ENCODE measurements at places on chromosomes 4 and X.

GRCh38 chr4:165813606-165814005, 59.4 kb upstream of the TLL1 start:
- DNase-seq, result no peak

DNA sequence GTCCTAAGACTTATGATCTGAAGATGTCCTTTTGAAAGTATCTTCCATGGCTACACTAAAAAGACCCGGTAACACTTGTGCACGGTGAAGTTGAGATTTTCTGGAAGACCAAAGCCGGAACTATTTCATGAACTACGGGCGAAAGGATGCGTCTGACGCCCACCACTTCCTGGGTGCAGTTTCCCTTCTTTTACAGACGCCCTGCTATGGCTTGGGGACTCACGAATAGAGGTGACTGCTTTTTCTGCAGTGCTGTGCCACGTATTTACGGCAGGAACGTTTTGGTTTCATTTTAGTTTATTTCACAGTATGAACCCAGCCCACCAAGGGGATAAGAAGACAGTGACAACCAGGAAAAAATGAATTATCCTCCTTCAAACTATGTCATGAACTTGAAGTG, 180.4 kb downstream of the AFAP1 start:
- no peak for DNase-seq

DNA sequence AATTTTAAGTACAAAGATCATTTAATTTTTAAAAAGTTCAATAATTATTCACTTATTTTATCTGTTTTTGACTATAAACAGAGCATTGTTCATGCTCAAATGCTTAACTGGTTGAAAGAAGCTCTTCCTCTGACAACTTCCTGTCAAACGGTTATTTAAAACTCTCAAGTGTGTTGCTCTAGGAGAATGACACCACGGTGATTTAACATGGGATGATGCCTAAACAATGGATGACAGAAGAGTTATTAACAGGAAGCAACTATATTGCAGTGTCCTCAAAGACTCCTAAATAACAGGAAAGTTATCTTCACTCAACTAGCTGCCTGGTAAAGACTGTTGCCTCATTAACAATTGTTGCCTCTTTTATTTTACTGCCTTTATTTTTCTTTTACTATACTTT, 509.6 kb downstream of the PACRGL start:
- no peak for DNase-seq

DNA sequence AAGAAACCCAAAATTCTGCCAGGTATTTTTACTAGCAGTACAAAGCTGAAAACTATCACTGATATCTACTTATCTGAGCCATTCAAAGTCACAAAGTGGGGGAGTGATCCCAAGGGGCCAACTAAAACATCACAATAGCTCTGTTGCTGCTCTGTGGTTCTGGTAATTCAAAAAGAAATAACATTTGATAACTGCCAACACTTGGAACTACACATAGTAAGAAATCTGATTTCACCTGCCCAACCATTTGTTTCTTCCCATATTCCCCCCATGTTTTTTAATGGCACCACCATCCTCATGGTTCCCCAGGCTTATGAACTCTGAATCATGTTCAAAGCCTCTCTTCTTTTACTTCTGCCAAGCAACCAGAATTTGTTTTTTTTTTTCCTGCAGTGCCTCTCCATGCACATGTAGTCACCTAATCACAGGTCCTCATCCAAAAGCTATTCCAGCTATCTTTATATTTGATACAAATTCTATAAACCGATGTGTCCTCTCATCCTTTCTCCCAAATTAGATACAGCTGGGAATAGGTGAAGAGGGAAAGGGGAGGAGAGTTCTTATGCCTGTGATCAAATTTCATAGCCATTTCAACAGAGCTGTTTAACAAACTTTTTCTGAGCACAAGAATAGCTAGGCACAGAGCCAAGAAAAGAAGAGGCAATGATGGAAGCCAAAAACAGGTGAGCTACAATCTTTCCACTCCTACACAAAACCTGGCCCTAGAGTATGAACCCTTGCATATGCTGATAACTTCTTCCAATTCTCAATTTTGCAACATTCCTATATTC, 7.7 kb downstream of the AMMECR1 start:
- DNase-seq, result no peak

DNA sequence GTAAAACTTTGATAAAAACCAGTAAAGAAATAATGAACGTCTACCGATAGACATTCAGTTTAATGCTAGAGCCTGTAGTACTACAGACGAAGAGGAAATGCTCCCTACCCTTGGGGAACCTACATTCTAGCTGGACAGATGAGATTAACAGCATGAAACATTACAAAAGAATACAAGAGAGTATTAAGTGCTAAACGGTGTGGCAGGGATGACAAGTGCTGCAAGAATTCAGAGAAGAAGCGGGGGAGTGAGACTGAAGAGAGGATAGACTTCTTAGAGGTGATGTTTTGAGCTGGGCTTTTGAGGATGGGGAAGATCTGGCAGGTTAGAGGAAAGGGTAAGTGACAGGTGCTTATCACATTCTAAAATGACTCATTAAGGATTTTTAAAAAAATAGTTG, 52.6 kb upstream of the ESX1 start:
- no peak for DNase-seq

DNA sequence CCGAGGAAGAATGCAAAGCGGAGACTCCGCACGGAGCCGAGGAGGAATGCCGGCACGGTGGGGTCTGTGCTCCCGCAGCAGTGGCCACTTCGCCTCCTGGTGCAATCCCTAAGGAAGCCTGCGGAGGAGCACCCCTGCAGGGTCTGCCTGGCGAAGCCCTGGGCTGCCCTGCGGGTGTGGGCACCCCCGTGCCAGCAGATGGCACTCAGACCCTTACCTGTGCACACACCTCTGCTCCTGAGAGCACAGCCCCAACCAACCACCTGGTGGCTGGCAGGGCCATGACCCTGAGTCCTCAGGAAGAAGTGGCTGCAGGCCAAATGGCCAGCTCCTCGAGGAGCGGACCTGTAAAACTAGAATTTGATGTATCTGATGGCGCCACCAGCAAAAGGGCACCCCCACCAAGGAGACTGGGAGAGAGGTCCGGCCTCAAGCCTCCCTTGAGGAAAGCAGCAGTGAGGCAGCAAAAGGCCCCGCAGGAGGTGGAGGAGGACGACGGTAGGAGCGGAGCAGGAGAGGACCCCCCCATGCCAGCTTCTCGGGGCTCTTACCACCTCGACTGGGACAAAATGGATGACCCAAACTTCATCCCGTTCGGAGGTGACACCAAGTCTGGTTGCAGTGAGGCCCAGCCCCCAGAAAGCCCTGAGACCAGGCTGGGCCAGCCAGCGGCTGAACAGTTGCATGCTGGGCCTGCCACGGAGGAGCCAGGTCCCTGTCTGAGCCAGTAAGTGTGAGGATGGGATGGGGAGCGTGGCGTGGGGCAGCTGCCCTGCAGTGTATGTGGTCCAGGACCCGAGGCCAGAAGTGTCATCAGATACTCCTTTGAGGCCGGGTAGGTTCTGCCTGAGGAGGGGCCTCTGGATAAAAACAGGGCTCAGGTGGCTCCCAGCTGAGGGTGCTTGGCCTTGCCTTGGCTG, 7.0 kb downstream of the TACC3 start:
- no peak for DNase-seq

DNA sequence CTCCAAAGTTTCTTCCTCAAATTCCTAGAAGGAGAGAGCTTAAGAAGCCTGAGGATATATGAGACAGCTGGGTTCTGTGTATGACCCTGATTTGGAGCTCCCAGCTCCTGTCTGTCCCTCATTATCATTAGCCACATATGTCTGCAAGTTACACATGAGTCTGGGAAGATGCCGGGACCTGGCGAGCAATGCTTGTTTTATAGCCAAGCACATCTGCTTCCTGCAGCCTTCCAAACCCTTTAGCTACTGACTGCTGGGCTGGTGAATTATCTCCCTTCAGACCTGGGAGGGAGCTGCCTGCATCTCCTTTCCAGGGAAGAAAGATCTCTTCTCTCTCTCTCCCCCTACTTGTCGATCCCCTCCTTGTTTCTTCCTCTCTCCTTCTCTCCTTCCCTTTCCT, 556.7 kb upstream of the BOD1L1 start:
- DNase-seq, result no peak

- DNase-seq, result no peak
Measured at GRCh38 chr4:7214359-7214758, 22.0 kb downstream of the SORCS2 start.

DNA sequence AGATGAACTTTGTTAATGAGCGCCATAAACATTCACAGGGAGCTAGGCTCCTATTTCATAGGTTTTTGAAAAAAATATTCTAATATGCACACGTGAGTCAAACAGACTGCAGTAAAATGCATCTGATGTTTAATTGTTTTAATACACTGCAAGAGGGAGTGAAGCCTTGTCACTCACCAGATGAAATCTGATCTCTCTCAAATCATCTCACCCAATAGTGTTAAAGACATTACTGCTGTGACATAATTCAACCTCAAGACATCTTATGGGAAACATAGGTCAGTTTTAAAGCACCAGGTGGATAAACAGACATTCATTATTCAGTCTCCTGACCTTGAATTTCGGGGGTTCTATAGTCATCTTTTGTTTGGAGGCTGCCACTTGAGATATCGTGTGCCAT, 148.3 kb downstream of the MAML3 start:
- no peak for DNase-seq

DNA sequence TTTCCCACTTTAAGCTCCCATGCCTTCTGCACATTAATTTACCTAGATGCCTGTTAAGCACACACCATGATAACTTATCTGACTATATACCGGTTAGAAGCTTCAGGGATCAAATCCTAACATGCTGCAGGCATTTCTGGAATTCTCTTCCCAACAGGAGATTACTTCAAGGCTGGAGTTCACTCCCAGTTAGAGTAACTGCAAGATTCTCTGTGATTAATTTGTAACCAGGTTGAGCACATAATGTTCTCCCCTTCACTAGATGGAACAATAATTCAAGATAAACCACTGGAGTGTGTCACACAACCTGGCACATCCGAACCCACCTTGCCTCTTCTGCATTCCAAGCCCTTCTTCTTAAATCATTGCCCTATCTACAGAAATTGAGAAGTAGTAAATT, 11.8 kb upstream of the UGT2A3 start:
- DNase-seq, result no peak

DNA sequence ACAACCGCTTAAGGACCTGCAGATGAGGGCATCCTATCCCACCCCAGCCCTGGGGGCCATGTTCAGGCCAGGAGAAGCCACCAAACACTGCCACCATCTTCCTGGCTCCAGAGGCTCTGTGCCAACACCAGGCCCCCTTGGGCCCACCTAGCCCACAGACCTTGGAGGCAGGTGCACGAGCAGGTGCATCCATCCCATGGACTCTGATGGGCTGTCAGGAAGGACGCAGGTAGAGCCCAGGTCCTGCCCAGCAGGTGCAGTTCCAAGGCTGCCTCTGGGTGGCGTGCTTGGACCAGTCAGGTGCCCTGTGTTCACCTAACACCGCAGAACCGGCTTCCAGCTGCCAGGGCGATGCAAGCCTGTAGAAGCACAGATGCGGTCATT, 22.8 kb upstream of the PDE6B start:
- no peak for DNase-seq

GRCh38 chr4:45155081-45155777, 428.9 kb upstream of the GNPDA2 start:
- DNase-seq, result no peak

DNA sequence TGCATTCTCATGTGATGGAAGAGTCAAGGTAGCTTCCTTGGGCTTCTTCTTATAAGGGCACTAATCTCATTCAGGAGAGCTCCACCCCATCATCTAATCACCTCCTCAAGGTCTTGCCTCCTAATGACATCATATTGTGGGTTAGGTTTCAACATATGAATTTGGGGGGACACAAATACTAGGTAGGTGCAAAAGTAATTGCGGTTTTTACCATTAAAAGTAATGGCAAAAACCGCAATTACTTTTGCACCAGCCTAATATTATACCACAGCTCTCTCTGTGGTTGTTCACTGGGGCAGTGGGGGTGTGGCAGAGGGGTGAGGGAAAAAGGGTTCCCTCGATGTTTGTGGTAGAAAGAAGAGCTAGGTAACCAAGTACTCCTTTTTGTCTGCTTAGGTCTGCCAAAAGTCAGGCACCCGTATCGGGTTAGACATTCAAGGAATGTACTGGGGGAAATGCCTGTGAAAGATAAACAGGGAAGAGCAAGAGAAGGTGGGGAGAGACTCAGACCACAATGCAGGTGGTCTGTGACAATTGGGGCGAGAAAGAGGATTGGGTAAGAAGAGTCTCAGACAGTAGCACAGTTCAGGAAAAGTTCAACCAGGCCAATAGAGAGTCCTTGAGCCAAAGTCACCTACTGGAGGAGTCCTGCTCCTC, 78.9 kb upstream of the MTM1 start:
- DNase-seq, result no peak

GRCh38 chr4:143023239-143023918, 161.3 kb upstream of the USP38 start:
- DNase-seq, result no peak

- DNase-seq, result no peak
Measured at GRCh38 chr4:121253961-121254360, 89.8 kb upstream of the TNIP3 start.

DNA sequence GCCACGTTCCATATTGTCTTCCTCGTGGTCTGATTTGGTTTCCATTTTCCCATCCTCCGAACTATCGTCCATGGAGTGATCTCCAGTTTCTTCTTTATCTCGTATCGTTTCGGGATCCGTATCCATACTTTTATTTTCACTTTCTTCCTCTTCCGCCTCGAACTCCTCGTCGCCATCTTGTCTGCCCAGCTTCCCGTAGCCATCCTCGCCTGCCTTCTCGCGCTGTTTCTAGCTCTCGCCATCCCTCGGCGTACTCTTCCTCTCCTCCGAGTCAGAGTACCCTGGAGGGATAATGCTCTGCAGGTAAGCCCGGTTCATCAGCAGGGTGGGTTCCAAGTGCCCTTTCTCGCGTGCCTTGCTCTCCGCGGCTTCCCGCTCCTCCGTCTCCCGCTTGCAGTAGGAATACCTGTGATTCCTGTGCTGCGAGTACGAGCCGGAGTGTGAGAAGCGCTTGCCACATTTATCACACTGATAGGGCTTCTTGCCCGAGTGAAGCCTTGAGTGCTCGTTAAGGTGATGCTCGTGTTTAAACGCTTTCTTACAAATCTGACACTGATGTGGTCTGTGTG, 134.5 kb upstream of the TAPT1 start:
- no peak for DNase-seq

- no peak for DNase-seq
Measured at GRCh38 chrX:71105628-71106027, 912 bp downstream of the CXorf65 start.

DNA sequence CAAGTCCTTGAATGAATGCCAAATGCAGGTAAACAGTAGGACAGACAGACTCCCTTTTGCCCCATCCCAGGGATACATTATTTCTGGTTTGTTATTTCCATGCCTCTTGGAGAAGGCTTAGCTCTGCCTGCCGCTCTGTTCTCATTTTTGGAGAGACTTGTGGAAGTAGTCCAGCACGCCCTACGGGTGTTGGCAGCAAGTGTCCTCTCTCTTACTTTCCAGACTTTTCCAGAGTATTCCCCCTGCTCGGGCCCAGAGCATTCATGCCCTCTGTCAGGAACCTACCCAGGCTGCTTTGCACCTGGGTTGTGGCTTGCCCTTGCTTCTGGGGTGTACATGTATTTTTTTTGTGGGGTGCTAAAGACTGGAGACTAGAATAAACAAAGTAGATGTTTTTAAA, 15.3 kb downstream of the SLC34A2 start:
- no peak for DNase-seq

- no peak for DNase-seq
Measured at GRCh38 chr4:133147921-133148689, 989 bp upstream of the PCDH10 start.

- no peak for DNase-seq
Measured at GRCh38 chrX:128020701-128021100, 31.5 kb downstream of the ACTRT1 start.

GRCh38 chr4:101651778-101652177, 138.8 kb upstream of the BANK1 start:
- DNase-seq, result no peak

- DNase-seq, result no peak
Measured at GRCh38 chrX:15177316-15177715, 92.6 kb downstream of the ASB9 start.

All from HS-27A (cell line).